Fibroblast of lung (primary cell): ENCODE measurements at places on chromosomes 7 and 10. TPM values are rescaled to one million over a fixed set of nuclear protein-coding genes. Genes with fewer than 3 reads are reported as not detected.

DNA sequence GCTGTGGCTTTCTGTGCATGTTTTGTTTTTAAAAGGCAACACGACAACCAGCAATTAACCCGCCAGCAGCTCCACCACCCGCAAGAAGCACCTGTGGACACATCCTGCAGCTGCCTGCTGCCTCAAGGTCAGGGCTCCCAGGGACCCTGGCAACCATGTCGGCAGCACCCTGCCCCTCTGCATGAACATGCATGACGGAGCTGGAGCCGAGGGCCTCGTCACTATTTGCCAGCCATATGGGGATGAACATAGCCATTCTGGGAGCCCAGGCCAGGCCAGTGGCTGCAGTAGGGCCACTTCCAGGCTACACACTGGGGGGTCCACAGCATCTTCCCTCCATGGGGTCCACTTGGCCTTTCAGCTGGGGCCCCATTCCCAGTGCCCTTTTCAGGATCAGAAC is 52.9 kb downstream of the CAMK2B start:
- DNase-seq, result no peak

The AGBL3 gene
- 0.56 and 0.78 TPM in 2 replicates for polyA plus RNA-seq

The PLA2G12B gene
- not detected in 2 replicates for polyA plus RNA-seq

- peak; percentile 86 for DNase-seq
These were observed 330.0 kb downstream of the ARL4A start for GRCh38 chr7:13017333-13017857.

The SFR1 gene
- 5.2 and 6.9 TPM in 2 replicates for polyA plus RNA-seq

The DDX56 gene
- 36.0 and 63.4 TPM in 2 replicates for polyA plus RNA-seq

DNA sequence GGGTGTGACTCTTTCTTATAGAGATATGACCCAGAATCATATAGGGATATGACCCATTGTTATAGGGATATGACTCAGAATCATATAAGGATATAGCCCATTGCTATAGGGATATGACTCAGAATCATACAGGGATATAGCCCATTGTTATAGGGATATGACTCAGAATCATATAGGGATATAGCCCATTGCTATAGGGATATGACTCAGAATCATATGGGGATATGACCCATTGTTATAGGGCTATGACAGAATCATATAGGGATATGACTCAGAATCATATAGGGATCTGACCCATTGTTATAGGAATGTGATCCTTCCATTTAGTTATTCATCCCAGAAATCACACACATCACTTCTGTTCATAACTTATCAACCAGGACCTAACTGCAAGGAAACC is 312.2 kb upstream of the ADARB2 start:
- no peak for DNase-seq

- DNase-seq, result no peak
These were observed 80.9 kb upstream of the SHH start for GRCh38 chr7:155893176-155893575.
